ENCODE measurements at places on chromosomes 7 and 10.

GRCh38 chr7:159105066-159105780, 39.4 kb downstream of the VIPR2 start:
- DNase-seq = no peak

DNA sequence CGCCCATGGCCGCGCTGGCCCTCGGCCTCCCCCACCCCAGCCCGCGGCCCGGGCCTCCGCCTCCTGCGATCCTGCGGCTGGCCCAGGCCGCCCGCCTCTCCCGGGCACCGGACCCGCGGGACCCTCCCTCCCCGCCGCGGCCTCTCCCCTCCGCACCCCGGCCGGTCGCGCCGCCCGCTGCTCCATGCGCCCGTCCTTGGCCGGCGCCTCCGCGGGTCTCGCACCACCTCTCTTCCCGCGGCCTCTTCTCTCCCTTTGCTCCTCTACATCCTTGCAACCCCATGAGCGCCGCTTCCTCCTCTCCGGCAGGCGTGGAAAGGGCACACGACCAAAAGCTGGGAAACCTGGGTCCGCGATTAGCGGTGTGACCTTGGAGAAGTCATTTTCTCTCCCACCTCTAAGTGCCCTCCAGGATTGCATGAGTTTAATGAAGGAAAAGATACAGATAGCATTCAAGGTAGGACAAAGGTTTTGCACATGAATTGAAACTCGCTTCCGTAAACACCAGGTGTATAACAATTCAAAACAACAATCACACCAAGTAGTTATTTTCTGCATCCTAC, 448 bp upstream of the SRPK2 start:
- DNase-seq = no peak

GRCh38 chr7:72298912-72299311, 113.2 kb downstream of the CALN1 start:
- no peak for DNase-seq

- no peak for DNase-seq
Measured at GRCh38 chr7:86995052-86995725, 64.3 kb downstream of the ELAPOR2 start.

DNA sequence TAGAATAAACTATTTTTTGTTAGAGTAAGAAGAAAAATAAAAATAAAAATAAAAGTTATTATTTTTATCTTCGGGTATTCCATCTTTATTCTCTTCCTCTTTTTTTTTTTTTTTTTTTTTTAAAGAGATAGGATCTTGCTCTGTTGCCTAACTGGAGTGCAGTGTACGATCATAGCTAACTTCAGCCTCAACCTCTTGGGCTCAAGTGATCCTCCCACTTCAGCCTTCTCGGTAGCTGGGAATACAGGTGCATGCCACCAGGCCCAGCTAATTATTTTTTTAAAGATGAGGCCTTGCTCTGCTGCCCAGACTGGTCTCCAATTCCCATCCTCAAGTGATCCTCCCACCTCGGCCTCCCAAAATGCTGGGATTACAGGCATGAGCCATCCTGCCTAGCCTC, 15.4 kb downstream of the STAM start:
- DNase-seq = no peak

GRCh38 chr7:55254242-55254595, 110.9 kb upstream of the LANCL2 start:
- DNase-seq = no peak

DNA sequence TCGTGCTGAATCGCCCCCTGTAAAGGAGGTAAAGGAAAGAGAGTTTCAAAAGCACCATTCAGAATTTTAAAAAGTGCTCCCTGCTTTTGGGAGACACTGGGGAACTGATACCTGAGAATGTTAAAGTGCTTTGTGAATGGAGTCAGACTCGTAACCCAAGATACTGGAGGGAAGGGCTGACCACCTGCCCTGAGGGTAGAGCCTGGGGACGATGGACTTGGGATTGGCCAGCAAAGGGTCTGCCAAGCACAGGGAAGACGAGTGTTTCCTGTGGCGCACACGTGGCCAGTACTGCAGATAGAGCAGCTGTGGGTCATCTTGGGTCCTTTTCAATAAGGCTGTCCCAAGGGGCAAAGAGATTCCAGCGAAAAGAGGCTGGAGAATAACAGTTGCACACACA, 1284.1 kb upstream of the AUTS2 start:
- no peak for DNase-seq

GRCh38 chr10:61399406-61399805, 53.8 kb downstream of the TMEM26 start:
- DNase-seq = no peak

GRCh38 chr10:85548034-85548433, 818.6 kb downstream of the GRID1 start:
- no peak for DNase-seq

DNA sequence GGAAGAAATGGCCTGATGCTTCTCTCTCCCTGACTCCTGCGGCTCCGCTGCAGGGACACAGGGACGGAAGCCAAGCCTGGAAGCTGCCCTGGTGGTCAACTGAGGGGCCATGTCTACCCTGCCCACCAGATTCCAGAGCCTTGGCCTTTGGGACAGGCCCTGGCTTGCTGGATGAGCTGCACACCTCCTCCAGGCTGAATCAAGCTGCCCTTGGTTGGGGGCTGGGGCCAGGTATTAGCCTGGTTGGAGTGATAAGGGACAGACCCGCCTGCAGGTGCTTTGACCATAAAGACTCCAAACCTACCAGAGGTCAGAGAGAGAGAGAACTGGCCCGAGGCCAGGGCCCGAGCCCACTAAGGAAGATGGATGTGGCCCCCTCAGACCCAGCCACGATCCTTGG, 30.1 kb downstream of the CRHR2 start:
- DNase-seq = no peak

DNA sequence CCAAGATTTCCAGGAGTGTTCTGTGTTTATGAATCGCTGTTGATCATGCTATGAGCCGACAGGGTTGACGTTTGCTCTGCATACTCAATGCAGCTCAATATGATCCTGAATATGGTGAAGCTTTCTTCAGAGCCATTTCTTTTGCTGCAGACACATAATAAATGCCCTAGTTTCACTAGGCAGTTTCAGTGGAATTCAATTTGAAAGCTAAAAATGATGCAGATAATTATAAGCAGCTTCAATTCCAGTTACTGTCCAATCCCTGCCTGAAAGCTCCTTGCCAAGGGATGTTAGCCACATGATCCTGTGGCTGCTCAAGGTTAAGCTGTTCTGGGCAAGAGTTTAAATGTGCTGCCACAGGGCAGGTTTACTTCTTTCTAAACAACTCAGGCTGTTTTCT, 805.6 kb downstream of the NRG3 start:
- no peak for DNase-seq

DNA sequence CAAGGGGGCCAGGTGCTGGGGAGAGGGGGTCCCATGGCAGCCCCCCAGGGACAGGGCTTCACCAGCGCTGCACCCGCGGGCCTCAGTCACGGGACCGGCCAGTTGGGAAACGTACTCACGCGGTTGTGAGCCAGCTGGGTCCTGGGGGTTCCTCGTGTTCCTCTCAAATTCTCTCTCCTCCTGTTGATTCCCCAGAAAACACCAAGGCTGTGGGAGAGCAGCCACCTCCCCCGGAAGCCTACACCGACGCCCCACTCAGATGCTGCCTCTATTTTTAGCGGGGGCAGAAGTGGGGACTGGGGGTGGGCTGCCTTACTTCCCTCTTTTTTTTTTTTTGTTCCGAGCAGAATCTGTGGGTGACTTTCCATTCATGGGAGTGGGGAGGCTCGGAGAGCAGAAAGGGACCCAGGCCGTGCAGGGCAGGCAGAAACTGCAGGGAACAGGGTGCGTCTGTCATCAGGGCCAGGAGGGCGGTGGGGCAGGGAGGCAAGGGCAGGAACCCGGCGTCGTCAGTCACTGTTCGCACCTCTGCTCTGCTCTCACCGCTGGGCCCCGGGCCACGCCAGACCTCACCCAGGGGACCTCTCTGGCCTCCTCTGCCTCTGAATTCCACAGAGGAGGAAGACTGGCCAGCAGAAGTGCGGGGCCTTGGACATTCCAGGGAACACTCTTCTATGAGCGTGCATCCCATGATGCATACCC, 63.1 kb downstream of the CARD11 start:
- DNase-seq = no peak

DNA sequence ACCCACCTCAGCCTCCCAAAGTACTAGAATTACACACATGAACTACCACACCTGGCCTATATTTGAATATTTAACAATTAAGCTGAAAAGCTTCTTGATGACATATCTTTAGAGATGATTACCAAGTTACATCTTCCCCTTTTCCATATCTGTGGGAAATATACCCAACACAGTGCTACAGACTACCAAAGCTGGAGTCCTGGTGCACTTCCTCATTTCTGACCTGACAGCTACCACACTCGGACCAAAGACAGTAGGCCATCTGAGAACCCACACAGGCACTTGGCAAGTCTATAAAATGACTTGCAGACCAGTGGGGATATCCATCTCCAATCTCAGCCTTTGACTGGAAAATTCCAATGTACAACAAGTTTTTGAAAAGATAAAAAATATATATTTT, 270.4 kb upstream of the KLF14 start:
- no peak for DNase-seq

- no peak for DNase-seq
Measured at GRCh38 chr7:101865031-101865430, 47.6 kb downstream of the CUX1 start.

DNA sequence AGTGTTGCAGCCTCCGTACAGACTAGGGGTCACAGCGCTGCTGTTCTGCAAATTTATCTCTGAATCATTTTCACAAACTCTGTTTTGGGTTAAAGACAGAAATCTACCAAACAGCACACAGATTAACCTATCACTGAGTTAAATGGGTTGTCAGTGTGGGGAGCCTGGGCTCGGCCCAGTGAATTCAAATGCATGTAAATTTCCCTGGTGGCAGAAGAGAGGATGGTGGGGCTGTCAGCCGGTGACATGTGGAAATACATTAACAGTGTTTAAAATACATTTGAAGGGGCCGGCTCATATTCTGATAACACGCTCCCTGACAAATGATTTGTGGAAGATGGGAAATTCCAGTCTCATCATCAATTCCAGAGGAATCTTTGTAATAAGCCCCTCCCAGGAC, 309.6 kb upstream of the MKI67 start:
- no peak for DNase-seq

DNA sequence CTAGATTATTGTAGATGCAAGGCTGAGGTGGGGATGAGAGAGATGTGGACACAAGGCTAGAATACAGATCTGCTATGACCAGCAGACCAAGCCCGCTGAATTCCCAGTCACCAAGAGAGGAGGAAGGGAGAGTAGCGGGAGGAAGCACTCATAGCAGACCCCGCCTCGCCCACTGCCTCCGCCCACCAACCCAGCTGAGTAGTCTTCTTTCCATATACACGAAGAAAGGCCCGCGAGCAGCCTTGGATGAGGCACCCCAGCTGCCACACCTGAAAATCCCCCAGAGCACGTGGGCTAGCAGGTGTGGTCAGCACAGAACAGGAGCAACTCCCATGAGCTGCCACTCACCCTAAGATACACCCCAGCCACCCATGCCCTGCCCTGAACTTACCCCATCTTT, 7.9 kb upstream of the H2BK1 start:
- no peak for DNase-seq
